Stimulated activated CD4-positive, alpha-beta T cell treated with anti-CD3 and anti-CD28 coated beads, Interleukin-1b, Interleukin-23, amount 100 ng/mL, for 48 hours (primary cell): ENCODE measurements at places on chromosomes 4 and X.

DNA sequence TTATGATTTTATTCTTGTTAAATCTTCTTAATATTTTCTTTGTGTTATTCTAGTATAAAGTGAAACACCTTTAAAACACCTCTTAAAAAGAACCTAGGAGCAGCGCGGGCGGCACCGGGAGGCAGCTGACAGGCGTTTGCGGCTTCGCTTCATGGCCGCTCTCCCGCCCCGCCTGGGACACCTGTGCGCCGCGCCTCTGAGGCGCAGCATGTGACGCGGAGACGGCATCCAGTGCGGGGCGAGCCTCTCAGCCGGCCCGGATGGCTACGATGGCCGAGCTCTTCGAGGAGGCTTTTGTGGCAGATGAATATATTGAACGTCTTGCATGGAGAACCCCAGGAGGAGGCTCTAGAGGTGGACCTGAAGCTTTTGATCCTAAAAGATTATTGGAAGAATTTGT, 1592.7 kb downstream of the TECRL start:
- no peak for DNase-seq

DNA sequence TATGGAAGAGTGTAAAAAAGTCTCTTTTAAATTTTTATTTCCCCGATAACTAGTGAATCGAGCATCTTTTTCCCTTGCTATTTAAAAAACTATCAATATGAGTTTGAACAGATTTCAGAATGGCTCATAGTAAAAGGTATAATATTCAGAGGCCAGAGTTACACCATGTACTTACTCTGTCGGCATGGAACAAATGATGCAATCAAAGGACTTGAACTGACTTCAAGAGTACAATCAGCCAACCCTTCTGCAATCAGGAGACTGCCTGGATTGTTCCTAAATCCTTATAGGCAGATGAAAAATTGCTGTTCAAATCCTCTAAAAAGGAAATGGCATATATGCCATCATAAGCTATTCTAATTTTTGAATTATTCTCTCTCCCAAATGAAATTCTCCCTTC, 273.3 kb downstream of the SH2D1A start:
- DNase-seq = no peak

DNA sequence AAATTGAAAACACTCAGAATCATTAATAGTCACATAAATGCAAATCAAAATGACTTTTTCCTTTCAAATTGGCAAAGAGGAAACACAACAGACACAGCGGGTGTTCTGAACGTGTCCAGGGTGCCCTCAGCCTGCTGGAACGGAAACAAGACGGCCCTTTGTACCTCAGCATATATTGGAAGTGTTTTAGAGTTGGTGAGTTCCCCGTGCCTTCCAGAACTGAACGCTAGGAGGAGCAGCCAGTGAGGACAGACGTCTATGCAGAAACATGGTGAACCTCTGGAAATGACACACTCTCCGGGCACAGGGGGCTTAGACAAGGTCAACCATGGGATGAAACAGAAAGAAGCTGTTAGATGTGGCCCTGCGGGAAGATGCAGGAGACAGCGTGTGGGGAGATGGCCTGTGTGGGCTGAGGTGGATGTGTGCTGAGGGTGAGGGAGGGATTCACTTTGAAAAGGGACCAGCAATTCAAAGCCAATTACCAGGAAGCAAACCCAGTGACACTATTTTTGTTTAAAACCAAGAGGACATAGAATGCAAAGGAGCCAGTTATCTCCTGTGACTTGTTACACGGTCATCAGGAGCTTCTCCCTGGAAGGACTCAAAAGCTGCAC, 40.4 kb downstream of the RNF212 start:
- peak; percentile 37 for DNase-seq

- peak; percentile 19 for DNase-seq
Observed at GRCh38 chrX:46791927-46792809, 33.2 kb upstream of the SLC9A7 start.

DNA sequence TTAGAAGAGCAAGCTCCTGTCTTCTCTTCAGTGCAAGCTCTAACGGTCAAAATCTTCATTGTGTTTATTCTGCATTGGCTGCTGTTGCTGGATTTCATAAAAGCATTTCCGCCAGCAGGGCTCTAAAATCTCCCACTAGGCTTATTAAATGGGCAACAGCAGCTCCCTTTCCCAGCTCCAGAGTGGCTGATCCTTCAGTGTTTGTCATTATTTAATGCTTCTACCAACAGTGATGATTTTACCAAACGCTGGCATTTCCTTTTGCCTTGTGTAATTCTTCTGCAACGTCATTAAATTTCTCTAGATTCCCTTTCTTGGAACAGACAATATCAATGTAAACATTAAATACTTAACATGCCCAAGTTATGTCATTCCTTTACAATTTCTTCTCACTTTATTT, 20.1 kb downstream of the SLC7A11 start:
- DNase-seq = no peak
